ENCODE measurements at places on chromosomes 5 and 9.
A peak's percentile ranks its signal among the peaks of the same experiment; 100 is the strongest.

- no peak for DNase-seq
Measured at GRCh38 chr5:29218138-29218537, 1975.3 kb upstream of the CDH6 start.

GRCh38 chr5:87850843-87851242 lies 417.8 kb downstream of the TMEM161B start:
- DNase-seq, result no peak

DNA sequence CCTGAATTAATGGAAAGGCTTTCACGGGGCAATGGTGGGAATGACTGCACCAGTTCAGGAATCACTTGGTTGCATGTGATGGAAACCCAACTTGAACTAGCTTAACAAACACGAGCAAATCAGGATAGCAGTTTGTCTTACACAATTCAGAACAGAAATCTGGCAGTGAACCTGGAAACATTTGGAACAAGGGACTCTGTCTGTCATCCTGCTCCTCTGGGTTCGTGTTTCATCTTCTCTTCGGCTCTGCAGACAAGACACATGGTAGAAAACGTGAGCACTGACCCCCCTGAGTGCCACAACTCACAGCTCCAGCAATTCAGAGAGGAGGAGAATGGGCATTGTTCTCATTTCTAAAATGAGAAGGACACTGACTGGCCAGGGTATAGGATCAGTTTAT lies 218.1 kb upstream of the NREP start:
- DNase-seq, result no peak

- DNase-seq, result no peak
Measured at GRCh38 chr9:91879231-91879630, 70.8 kb downstream of the ROR2 start.

DNA sequence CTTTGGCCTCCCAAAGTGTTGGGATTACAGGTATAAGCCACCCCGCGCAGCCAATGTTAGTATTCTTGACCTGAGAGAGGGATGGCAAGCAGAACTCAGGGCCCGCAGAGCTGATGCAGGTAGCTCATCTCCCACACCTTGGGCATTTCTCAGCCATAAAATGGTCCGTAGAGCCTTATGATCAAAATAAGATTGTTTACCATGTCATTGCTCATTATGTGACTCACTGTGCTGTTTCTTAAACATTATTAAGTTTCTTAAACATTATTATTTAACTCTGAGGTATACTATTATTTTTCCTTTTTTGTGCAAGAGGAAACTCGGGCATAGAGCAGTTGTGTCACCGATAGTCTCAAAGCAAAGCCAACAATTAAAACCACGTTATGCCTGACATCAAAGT lies 42.4 kb upstream of the POU4F3 start:
- DNase-seq, result no peak

- no peak for DNase-seq
Measured at GRCh38 chr5:79295029-79295428, 59.1 kb downstream of the JMY start.

DNA sequence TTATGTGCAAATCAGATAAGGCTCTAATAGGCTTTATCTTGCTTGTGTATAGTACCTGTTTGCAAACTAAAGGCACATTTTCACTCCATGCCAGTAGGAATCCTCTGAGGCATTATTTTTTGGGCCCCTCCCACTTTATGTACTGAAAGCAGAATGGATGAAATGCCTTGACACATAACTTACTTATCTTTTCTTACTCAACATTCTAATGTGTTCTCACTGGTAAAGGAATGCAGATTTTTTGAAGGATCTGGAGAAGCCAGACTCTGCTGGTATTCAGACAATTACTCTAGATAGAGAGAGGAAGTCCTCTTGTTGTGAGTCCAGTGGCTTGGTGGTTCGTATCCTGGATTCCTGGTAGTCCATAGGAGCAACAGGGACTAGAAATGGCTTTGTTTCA lies 336.7 kb downstream of the CCDC171 start:
- DNase-seq, result no peak

DNA sequence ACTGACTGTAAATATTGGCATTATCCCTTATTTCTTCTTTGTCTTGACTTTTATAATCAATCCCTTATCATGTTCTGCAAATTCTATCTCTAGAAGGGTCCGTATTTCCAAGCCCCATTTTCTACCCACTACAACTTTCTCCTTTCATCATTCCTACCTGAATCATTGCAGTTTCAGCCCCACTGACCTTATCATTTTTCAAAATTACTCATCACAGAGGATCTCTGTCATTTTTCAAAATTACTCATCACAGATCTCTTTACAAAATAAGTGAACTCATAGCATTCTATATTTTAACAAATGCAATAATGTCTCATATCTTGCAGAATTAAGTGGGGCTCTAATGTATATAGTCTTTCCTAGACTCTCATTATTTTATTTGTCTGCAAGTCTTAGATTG lies 256.9 kb upstream of the COX7C start:
- no peak for DNase-seq

DNA sequence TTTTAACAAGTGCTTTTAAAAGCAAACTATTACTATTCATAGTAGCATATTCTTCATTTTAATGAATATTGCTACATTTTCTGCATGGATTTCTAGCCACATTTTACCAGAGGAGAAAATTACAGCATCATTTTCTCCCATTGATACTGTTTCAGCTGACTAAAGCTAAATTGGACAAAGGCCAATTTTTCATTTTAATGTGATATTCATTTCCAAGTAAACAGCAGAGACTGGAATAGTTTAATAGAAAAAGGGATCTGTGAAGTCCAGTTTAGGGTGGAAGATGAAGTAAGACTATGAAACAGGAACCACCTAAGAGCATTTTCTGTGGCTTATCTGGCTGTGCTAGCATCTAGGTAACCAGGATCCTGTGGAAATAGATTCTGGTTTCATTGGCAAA lies 128.1 kb downstream of the GIN1 start:
- DNase-seq, result no peak

DNA sequence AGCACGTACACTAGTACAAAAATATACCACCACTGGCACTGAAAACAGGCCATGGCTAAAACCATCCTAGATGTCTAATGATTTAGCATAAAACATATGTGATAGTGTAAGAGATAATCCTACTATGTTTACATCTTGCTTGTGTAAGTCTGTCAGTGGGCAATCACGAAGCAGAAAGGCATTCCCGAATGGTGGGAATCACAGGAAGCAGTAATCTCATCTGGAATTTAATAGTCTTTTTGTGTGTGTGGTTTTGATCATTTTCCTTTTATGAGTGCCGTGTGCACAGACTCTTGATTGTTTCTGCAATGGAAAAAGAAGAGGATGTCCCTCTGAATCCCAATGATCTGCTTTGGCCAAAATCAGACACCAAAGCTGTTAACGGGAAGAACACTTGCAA lies 200.5 kb downstream of the EBF1 start:
- DNase-seq, result no peak

- DNase-seq, result no peak
Measured at GRCh38 chr5:136251502-136252169, 58.7 kb upstream of the SMIM32 start.

- DNase-seq, result no peak
Measured at GRCh38 chr5:10709409-10709808, 51.6 kb downstream of the DAP start.

DNA sequence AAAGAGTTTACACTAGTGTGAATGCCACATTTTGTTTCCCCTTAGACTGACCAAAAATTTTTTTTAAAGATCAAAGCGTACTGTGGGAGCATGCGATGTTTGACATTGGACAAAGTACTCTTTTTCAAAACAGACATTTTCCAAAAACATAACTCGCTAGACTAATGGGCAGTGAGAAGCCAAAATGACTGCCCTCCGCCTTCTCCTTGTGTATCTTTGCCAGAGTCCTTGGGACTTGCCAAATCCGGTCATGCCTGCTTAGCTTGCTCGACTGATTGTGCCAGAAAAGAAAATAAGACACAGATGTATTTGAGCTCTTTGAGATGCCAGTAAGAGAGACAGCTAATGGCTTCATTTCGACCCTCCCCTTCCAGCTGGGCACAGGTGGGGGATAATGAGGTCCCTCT lies 157.5 kb downstream of the MAPKAP1 start:
- DNase-seq, result no peak

GRCh38 chr5:68285851-68286611 lies 70.5 kb downstream of the PIK3R1 start:
- DNase-seq, result peak; percentile 77

GRCh38 chr5:32692036-32692746 lies 18.9 kb upstream of the NPR3 start:
- DNase-seq, result no peak
